ENCODE measurements at places on chromosomes 7 and 10.

GRCh38 chr10:1747590-1748157 lies 10.3 kb upstream of the ADARB2 start:
- no peak for DNase-seq

DNA sequence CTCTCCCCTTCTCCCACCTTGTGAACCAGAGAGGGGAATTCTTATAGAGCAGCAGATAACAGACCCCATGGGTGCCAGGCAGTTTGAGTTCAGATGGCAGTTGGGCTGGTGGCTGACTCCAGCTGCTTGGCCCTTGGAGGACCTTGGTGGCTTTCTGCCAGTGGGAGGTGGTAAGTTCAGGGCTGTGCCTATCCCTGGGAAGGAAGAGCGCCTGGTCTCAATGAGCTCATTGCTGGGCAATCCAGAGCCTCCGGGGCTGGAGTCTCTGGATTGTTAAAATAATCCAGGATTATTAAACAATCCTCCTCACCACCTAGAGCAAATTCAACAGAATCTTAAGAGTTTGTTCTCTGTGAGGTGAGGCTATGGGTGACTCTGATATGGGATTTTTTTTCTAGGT lies 105.2 kb downstream of the FANK1 start:
- no peak for DNase-seq

GRCh38 chr10:124450012-124450782 lies at the start of gene NKX1-2:
Gene NKX1-2, minus strand, starts transcription at chr10:124450035. Its CDS starts 92 bp downstream, at chr10:124449943.
- no peak for DNase-seq

DNA sequence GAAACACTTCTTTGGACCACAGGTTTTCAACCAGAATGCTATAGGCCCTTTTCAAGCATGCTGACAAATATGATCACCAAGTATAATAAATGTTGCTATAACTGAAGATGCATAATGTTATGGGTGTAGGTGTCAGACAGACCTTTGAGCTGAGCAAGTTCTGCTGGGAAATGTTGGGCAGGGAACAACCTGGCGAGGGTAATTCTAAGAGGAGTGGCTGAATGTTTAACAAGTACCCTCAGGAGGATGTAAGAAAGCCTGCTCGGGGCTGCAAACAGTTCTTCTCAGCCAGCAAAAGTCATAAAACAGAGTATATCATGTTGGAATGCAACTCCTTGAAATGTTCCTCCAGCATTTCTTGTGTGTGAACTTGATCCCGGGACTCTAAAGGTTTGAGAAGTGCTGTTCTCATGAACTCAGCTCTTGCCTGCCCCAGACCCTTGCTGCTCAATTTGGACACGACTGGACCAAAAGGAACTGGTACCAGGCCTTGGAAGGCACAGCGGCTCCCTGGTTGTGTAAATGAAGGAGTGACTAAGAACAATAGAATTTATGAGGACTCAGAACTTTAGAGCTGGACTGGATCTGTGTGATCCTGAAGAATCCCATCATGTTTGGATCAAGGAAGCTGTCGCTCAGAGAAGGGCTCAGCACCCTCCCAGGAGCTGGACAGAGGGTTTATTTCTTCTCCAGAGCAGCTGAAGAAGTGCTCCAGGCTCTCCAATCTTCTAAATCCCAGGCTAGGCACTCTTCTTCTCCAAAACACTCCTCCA lies 143.2 kb upstream of the ANK3 start:
- DNase-seq: no peak

GRCh38 chr7:66867198-66867790 lies 53.7 kb upstream of the TMEM248 start:
- DNase-seq: no peak

DNA sequence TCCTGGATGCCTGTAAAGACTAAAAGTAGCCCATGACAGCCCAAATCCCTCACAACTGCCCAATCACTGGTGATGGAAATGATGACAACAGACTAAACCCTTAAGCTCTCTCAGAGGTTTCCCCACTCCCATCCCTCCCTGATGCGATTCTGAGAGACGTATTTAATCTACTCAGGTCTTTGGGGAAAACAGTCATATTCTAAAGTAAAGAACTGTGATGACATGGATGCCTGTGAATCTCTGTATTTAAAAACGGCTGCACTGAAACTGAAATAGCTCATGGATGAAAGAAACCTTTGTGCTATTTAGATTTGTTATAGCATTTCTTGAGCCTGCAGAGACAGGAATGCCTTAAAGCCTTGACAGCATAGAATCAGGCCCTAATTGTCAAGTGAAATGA lies 28.5 kb downstream of the VPS41 start:
- DNase-seq: no peak

GRCh38 chr7:150860291-150860977 lies 8.1 kb downstream of the AOC1 start:
- DNase-seq: no peak

DNA sequence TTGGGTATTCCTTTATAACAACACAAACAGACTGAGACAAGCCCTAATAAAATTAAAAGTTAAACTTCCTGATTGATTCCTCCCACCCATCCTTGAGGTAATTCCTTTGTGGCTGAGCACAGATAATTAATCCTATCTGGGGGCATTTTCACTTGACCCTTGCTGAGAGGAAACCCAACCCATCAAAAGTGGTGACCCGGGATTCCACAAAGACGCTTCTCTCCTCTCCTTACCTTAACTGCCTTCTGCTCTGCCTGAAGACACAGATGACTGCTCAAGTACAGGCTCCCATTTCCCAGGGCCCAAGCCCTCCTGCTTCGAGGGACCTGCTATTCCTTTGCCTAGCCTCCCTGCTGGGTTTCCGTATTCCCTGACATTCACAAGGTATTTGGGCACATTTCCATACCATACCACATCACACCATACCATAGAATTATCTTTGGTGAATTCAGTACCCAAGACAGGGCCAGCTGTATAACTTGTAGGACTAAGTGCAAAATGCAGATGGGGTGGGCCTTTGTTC lies 9.8 kb upstream of the MAPK8 start:
- DNase-seq: no peak

DNA sequence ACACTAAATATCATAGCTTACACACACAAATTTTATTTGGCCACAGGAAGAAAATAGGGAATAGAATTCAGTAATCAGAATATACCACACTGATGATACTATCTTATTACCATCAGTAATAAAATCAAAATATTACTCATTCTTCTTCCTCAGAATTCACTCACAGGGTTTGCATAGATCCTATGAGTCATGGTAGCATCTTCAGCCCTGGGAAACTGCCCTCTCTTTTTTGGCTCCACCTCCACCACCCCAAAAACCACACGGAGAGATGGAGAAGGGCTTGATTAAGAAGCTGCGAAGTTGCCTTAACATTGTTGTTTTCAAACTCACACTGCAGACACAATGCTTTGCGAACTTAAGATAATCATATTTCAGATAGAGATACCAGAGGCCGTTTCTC lies 154.1 kb upstream of the AHR start:
- DNase-seq: peak; percentile 45

GRCh38 chr10:33376976-33377657 lies 42.6 kb upstream of the NRP1 start:
- DNase-seq: no peak

- DNase-seq: no peak
Measured at GRCh38 chr7:119842786-119843185, 430.2 kb upstream of the KCND2 start.

DNA sequence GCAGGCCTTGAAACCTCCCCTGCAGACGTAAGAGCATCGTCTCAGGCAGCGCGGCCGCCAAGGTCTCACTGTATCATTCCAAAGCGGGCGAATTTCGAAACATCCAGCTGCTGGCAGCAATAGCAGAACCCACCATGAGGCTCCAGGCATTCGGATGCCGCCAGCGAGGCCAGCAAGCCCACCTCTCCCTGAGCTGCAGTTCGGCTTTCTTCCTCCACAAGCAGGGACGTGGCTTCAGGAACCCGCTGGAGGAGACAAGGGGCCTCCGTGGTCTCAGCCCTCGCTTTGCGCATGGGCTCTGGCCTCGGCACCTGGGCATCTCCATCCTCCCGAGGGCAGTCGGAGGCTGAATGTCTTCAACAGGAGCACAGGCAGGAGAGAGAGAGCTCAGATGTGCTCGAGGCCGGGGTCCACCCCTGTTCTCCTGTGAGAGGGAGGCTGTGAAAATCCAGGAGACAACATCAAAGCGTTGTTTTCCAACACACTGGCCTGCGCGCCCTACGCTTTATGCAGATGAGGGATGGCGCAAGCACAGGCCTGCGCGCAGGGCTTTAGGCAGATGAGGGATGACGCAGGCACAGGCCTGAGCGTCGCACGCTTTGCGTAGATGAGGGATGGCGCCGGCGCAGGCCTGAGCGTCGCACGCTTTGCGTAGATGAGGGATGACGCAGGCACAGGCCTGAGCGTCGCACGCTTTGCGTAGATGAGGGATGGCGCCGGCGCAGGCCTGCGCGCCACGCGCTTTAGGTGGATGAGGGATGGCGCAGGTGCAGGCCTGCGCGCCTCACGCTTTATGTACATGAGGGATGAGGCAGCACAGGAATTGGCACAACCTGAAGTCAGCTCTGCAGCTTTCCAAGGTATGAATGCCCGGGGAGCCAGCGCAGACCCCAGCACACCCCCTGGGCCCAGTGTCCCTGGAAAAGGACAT lies 103.2 kb downstream of the WDR37 start:
- DNase-seq: peak; percentile 28

- no peak for DNase-seq
Measured at GRCh38 chr10:85786401-85786899, 580.1 kb downstream of the GRID1 start.

DNA sequence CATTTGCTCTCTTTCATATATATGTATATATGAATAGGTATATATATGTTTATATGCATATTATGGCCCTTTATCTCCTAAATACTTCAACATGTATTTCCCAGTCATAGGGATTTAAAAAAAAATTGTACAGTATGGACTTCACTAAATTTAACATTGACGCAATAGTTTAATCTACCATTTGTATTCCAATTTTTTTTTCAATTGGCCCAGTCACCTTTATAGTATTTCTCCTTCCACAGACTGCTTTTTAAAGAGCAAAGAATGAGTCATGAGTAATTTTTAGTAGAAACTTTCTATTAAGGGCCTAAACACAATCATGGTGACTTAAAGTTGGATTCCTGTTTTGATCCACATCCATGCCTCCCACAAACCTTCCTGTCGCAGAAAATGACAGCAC lies 20.5 kb downstream of the CCSER2 start:
- no peak for DNase-seq

- no peak for DNase-seq
Measured at GRCh38 chr7:46886669-46887374, 695.1 kb downstream of the TNS3 start.

GRCh38 chr10:48252354-48252650 lies 22.2 kb downstream of the FRMPD2 start:
- no peak for DNase-seq

DNA sequence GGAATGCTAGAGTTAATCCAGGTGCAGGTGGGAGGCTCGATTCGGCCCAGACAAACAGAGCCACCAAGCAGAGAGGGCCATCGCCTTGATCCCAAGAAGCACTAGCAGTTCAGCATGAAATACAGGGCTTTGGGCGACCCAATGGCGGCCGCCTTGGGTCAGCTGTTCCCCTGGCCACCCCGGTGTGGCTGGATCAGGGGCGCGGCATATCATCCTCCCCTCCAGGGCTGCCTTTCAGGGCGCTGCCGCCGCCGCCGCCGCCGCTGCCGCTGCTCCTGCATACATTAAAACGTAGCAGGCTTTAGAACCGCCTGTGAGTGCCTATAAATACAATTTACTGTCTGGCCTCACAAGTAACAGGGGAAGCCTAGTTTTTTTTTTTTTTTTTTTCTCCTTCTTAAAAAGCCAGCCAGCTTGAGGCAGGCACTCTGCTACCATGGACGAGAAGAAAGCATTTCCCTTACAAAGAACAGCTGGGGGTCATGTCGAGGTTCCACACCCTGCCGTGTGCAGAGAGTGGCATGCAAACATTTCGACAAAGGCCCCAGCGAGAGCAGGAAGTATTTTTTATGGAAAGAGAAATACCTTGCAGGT lies 57.7 kb upstream of the EFCAB10 start:
- DNase-seq: no peak

DNA sequence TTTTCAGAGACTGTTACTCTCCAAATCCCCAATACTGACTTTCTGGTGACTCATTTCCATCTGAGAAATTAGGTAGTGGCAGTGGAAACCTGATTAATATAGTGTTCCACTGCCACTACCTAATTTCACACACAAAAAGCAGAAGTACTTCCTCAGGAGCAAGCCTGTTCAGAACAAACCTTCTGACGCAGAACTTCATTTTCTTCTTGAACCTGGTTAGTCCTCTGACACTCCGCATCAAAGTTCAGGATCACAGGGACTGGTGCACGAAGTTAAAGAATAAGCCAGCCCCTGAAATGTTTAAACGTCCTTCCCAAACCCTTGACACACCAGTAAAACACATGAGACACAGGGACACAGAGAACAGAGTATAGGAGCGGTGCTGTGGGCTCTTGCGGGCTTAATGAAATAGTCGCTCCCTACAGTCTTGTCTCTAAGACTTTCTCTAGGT lies 4.4 kb downstream of the WDR91 start:
- no peak for DNase-seq

- no peak for DNase-seq
Measured at GRCh38 chr10:120688928-120689327, 162.2 kb upstream of the WDR11 start.

DNA sequence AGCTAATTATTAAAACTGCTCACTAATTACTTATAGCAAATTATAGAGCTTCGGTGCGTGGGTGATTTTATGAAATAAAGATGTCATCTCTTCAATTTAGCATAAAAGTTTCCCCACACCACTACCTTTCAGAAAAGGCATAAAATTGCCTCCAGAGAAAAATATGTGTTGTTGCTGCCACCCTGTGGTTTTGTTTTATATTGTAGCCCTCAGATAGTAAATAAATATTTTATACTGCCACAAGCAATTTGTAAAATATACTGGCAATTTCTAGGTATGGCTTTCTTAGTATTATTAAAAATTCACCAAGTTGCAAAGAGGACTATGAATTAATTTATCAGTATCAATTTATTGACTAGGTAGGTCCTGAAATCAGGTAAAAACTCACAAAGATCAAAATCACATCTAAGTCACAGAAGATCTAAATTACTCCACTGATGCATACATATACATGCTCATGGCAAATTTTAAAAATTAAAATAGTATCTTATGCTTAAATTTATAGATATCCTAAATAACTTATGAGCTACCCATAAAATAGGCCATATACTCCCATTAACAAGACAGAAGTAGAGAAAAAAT lies 26.5 kb downstream of the ASNS start:
- no peak for DNase-seq

DNA sequence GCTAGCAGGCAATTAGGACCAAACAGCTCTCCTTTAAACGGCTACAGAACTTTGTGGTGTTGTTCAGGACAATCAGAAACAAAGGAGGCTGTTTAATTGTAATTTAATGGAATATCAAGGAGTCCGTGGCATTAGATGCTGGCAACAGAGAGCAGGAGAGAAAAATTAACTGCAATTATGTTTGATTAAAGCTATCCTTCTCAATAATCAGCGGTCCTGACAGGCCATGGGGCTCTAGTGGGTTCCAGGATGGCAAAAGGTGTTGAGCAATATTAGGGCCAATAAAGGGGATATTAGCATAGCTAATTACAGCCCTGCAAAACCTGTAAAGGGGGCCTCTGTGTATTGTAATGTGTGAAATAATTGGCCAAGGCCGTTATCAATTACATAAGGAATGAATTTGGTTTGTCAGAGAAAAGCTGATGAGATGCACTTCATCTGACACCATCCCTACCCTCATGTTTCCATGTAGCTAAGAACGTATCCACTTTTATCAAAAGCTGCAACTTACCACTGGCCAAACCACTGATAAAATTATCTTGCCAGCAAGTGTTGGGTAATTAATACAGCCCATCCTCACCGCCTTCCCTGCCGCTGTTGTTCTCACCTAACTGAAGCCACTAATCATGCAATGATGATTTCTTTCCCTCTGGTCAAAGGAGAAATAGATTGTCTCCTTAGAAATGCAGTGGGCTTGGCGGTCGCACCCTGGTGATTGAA lies 81.6 kb downstream of the EBF3 start:
- no peak for DNase-seq

- DNase-seq: no peak
Measured at GRCh38 chr7:116097365-116098009, 66.9 kb upstream of the TFEC start.
